ENCODE measurements at places on chromosomes 4 and X.
A peak's percentile ranks its signal among the peaks of the same experiment; 100 is the strongest.

DNA sequence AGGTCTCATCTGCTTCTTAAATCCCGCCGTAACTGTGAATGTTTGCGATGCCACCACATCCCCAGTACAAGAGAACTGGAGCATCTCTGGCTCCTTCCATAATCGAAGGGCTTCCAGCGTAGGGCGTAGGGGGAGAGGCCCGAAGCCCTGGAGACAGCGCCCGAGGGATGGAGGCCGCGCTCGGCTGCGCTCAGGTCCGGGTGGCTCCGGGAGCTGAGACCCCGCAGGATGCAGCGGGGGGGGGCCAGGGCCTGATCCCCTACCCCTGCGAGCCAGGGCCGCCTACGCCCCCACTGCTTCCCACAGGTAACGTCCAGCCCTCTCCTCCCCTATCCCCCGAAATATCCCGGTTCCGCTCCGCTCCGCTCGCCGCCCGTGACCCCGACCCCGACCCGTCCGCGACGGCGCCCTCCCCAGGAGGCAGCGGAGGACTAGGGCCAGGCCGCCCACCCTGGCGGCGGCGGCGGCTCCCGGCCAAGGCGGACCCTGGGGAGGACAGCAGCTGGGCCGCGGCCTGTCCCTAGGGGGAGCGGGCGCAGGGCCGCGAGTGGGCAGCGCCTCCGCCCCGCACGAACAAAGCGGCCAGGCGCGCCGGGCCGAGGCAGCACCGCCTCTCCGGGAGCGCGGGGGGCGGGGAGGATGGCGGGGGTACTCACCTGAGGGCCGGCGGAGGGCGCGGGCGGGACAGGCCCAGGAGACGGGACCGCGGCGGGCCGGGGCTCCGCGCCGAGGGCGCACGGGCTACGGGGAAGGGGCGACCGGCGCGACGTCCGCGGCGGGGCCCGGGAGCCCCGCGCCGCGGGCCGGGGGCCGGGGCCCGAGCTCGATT, 723 bp downstream of the WDFY3 start:
- peak; percentile 31 for DNase-seq

DNA sequence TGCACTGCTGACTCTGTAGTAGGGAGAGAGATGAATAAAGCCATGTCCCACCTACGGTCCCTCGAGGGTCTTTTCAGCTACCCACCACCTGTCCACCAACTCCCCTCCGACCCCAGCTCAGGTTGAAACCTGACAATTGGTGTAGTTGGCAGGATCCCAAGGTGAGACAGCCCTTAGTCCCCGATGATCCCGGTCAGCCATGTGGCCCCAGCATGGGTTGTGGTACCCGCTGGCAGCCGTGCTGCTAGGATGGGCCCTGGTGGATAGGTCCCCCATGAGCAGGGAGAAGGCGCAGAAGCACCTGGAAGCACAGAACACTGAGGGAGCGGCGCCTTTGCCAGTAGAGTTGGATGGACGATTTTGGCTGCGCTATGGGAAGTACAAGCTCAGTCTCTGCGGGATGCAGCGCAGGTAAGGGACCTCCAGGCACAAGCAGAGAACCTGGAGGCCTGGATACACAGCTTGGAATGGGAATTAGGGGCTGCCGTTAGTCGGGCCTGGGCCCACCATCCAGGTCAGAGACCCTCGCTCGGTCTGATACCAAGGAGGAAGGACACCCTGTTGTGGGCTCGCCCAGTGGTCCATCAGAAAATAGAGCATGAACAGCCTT, 694.6 kb upstream of the AGA start:
- no peak for DNase-seq

DNA sequence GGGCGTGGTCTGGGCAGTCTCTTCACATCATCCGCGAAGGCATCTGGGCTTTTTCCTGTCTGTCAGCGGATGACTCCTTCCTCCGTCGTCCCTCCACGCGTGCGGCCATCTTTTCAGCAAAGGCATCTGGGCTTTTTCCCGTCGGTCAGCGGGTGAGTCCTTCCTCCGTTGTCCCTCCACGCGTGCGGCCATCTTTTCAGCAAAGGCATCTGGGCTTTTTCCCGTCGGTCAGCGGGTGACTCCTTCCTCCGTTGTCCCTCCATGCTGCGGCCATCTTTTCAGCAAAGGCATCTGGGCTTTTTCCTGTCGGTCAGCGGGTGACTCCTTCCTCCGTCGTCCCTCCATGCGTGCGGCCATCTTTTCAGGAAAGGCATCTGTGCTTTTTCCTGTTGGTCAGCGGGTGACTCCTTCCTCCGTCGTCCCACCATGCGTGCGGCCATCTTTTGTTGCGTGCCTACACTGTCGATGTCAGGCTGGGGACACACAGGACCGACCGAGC, 12.3 kb upstream of the TMEM271 start:
- no peak for DNase-seq

DNA sequence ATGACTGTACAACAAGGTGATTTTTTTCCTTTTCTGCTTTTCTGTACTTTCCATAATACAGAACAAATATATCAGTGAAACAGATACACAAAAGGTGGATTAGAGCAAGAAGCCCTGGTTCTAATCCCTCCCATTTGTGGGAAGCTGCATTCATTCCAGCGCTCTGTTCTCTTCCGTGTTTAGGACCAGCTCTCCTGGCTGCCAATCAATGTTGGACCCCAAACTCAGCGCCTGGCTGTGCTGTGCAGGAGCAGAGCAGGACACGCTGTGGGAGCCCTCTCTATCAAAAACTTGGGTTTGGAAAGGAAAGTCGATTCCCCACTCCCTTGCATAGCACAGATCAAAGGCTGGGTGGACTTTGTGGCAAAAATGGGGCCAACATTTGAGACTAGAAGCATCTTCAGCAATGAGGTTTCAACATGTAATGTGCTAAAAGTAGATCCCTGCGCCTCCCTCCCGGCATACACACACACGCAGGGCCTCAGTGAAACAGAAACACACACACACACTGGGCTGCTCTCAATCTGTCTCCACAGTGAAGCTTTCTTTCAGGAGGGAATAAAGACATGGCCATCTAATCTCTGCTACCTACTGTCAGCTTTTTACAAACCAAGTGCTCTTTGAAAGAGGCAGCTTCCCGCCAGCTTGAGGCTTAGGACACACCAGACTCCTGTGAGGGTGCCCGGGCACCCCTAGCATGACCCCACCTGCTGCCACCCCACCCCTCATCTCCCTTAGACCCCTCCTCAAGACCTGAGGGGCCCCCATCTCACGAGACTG, 12.2 kb downstream of the WDR1 start:
- no peak for DNase-seq

- no peak for DNase-seq
Measured at GRCh38 chr4:98828801-98829200, 100.1 kb downstream of the EIF4E start.

DNA sequence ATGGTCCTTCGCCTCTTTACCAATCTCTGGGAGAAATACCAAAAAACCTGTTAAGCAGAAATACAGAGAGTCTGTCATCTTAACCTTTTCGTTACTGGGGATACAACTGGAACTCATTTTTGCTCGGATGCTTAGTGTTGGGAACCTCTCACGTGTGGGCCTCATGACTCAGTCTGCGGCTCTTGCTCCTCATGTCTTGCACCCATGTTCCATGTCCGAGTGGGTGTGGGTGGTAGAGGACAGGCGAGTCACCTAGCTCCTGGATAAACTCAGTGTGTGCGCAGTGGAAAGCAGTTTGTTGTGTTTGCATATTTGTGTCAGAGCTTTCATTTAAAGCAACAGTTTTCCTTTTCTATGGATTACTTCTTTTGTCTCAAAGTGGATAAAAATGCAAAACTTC, 70.6 kb downstream of the TNIP2 start:
- no peak for DNase-seq

DNA sequence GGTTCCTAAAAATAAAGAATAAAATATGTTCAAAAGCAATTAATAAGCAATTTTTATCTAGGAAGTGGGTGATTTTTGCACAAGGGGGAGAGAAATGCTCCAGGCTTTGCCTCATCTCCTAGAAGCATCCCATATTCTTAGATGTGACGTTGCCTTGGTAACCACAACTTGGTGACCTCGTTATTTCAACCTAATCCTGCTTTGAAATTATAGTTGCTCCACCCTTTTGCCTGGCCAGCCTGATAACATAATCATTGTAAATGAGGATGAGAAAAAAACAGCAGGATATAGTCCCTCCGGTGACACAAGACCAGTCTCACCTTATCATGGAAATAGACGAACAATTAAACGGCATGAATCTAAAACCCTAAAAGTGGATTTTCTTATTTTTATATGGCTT, 194.4 kb downstream of the QDPR start:
- no peak for DNase-seq

- no peak for DNase-seq
Measured at GRCh38 chr4:67658302-67658701, 42.7 kb downstream of the UBA6 start.

DNA sequence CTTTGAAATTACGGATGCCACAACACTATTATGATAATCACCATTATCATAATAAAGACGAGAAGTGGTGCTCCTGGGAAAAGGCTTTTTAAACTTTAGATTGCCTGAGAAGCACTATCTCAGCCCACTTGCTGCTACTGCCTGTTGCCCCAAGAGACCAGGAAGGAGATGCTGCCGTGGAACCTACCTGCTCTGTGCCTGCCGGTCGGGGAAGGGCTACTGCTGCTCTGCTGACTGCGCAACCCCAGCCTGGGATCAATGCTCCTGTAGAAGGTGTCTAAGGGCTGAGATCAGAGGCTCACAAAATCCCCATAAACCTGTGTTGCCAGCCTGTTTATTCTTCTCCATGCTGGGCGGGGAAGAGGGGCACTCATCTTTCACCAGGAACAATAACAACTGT, 145.3 kb upstream of the VCX3B start:
- DNase-seq = no peak

DNA sequence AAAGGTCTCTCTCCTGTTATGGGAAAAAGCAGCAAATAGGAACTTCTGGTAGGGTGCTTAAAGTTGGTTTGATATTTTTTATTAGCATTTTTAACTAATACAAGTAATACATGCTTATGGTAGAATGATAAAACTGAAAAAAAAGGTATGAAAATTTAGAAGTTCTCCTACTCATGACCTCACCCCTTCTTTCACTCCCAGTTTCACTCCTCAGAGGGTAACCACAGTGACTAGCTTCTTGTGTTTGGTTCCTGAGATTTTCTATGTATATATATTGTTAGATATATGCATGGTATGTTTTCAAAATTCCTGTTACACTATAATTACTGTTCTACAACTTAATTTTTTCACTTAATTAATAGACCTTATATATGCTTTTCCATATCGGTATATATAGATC, 66.5 kb downstream of the AR start:
- no peak for DNase-seq

- no peak for DNase-seq
Measured at GRCh38 chr4:117845270-117845669, 189.0 kb upstream of the NDST3 start.

GRCh38 chr4:168654104-168654847, 157.4 kb downstream of the PALLD start:
- no peak for DNase-seq

- DNase-seq = no peak
Measured at GRCh38 chr4:157185363-157185762, 35.2 kb upstream of the GRIA2 start.

DNA sequence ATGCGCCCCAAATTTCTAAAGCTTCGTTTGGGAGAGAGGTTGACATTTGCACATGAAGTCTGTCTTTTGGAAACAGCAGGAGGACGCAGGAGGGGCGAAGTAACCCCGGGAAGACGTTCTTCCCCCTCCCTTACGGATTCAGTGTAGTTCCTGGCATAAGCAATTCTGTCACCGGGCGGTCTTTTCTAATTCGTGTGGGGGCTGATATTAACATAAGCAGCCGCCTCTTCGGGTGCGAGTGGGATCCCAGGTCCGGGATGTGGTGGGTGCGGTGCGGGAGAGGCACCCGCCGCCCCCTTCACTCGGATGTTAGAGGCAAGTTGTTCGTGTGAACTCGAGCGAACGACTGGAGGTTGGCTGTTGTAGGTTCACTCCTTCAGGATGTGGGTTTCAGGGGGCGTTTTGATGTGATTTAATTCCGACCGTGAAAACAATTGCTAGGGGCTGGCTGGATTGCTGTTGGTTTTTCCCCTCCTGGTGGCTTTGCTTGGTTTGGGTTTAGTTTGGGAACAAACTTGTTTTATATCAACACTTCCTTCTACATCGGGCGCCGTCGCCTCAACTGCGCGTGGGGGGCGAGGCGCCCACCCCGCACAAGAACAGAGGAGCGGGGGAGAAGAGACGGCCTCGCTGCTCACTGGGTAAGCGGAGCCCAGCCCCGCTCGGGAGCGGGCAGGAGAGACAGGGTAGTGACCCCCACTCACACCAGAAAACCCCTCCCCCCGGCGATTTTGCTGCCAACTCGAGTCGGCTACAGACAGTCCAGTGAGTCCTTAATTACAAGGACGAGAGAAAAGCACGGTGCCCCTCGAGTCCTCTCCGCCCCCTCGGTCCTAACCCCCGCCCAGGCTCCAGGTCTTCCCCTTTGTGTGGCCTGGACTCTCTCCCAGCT, 2.9 kb upstream of the LEF1 start:
- no peak for DNase-seq

- DNase-seq = no peak
Measured at GRCh38 chrX:37542791-37543190, 28.7 kb upstream of the LANCL3 start.

GRCh38 chr4:154416190-154416547, 75.4 kb downstream of the DCHS2 start:
- DNase-seq = peak; percentile 6

GRCh38 chr4:147965056-147965455, 233.2 kb downstream of the ARHGAP10 start:
- no peak for DNase-seq

- DNase-seq = no peak
Measured at GRCh38 chr4:140213749-140214148, 59.8 kb upstream of the MAML3 start.

DNA sequence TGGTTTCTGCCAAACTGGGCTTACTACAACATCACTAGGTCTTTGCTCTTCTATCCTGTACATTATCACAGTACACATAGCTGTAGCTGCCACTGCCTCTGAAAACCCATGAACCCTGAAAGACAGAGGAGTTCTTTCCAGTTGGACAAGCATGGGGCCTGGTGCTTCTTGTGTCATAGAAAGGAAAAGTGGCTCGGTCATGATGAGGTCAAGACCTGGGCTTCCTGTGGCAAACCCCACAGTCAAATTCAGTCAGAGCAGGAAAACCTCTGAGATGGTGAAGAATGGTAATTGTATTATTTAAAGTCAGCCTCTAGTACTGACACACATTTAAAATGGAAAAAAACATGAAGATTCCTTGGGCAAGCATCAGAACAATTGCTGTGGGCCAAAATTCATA, 133.3 kb upstream of the PRPS2 start:
- DNase-seq = no peak

DNA sequence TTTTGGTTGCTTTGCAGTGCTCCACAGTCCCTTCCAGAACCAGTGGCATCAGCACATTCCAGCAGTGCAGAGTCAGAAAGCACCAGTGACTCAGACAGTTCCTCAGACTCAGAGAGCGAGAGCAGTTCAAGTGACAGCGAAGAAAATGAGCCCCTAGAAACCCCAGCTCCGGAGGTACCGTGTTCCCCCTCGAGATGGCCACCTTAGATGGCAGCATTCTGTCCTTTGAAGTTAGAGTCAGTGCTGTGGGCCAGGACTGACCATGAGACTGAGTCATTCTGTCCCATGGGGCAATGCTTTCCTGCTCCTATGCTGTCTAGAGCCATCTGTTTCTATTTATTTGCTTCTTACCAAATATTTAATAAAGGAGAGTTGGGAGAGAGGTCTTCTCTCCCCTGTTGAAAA, 112.3 kb downstream of the KLHL8 start:
- DNase-seq = peak; percentile 18

All from A549 (cell line).